Stimulated activated CD4-positive, alpha-beta T cell treated with anti-CD3 and anti-CD28 coated beads, Interleukin-15, amount 100 ng/mL, for 48 hours (primary cell): ENCODE measurements at places on chromosomes 16 and 17.

DNA sequence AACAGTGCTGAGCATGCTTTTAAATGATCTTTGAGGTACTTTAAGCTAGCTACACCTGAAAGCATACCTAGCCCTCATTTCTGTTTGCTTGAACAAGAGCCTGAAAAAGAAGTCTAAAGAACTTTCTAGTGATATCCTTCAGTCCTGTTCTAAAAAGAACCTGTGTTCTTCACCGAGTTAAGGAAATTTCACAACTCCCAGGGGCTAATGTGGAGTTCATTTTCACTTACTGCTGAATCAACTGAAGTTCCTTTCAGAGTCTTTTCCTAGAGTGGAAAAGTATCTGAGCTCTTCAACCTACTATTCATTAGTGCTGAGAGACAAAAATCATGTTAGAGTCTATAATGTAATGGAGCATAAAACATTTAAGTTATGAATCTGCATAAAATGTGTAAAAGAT is 66.9 kb downstream of the CHD9 start:
- DNase-seq, result no peak

DNA sequence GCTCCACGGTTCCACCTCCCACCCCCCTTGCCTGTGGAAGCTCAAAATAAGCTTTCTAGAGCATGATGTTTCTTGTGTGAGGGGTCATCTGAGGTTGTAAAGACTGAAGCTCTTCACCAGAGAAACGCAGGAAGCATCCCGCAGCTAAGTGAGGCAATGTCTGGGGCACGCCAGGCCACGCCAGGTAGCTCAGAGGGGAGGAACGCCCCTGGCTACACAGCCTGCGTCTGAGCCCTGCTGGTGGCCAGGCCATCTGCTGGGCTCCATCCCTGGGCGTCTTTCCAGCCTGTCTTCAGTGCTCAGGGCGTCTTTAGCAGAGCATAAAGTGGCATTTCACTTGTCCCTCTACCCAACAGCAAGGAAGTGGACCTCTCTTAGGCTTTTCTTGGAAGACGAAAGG is 15.2 kb downstream of the SOCS3 start:
- DNase-seq, result no peak

DNA sequence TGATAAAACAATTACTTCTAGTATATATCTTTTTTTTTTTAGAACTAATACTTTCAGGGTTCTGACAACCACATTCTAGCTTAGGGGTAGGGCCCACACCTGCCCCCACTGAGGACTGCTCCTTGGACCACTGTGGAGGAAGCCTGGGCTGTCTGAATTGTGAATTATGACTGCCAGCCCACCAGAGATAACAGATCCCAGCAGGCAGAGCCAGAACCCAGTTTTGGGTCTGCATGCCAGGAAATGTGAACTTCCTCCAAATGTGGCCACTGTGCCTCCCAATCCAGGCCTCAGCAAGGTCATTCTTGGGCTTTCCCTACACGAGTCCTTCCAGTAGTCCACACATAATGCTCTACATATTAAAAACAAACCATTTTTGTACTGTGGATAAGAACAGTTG is 15.9 kb downstream of the VEZF1 start:
- no peak for DNase-seq

DNA sequence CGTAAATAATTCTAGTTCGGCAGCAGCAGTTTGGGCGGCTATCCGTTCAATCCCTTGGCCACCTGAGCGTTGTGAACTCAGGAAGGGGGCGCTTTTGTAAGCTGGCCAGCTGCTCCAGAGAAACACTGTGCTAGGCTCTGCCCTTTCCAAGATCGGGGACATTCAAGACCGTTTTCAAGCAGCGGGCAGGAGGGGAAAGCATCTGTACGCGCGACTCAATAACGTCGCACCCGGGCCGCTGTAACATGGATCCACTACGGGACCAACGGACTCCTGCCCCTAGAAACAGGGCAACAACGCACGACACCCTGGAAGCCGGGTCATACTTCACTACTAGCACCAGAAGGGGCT is 463 bp downstream of the TOP2A start:
- no peak for DNase-seq

DNA sequence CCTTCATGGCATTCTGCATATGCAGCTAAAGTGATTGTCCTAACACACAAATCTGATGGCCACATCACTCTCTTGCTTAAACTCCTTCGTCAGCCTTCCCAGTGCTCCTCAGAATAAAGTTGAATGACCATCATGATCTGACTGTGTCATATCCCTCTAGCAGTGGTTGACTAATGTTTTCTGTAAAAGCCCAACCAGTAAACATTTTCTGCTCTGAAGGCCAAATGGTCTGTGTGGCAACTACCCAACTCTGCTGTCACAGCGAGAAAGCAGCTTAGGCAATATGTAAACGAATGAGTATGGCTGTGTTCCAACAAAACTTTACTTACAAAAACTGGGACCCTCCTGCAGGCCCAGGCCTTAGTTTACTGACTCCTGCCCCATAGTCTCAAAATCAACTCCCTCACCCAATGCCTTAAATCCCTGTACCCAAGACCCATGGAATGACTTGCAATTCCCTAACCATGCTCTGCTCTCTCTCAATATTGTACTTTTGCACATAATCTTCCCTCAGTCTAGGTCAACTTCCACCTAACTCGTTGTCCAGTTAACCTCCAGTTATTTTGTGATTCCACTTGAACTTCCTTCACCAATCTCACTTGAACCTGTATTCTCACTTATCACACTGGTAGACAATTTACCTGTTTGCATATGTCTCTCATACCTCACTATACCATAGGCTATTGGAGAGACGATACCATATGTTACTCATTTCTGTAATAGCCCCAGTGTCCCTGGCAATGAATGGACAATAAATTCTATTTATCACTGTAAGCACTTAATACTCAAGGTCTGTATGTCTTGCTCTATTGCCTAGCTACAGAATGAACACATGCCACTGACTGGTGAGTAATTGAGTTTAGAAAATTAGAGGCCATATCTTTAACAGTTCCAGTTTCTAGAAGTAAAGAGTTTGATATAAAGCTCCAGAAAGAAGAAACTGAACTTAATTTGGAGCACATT is 29.1 kb downstream of the TMEM100 start:
- no peak for DNase-seq

GRCh38 chr17:38428643-38429371 is 543 bp downstream of the ARHGAP23 start:
- DNase-seq, result no peak

DNA sequence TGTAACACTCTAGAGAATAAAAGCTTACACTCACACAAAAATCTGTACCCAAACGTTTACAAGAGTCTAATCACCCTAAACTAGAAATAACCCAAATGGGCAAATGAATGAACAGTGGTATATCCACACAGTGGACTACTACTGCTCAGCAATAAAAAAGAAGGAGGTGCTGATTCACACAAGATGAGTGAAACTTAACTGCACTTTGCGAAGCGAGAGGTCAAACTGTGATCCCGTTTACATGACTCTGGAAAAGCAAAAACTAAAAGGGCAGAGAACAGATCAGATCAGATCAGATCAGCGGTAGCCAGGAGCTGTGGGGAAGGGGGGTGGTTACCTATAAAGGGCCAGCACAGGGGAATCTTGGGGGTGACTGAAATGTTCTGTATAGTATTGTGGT is 113.4 kb downstream of the TRIM37 start:
- DNase-seq, result no peak

DNA sequence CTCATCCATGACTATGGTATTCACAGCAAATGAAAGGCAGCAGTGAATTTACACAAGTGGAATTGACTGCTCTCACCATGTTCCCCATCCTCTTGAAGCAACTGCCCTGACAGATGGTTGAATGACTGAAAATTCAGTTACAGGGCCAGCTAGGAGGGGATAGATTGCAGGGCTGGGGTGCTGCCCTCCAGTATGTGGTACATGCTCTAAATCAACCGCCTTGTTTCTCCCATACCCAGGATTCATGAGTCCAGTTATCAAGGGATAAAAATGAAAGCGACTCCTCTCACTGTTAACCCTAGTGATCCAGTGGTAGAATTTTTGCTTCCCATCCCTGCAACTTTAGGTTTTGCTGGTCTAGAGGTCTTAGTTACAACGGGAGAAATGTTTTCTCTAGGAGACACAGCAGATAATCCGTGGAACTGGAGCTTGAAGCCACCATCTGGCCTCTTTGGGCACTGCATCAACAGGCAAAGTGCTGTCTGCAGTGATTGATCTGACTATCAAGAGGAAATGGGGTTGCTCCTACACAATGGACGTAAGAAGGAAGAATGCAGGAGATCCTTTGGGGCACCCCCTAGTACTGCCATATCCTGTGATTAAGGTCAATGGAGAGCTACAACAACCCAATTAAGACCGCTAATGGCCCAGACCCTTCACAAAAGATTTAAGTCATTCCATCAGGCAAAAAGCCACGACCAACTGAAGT is 32.0 kb downstream of the SCPEP1 start:
- DNase-seq, result peak; percentile 12

GRCh38 chr17:31400481-31400950 is 9.0 kb downstream of the RAB11FIP4 start:
- no peak for DNase-seq

DNA sequence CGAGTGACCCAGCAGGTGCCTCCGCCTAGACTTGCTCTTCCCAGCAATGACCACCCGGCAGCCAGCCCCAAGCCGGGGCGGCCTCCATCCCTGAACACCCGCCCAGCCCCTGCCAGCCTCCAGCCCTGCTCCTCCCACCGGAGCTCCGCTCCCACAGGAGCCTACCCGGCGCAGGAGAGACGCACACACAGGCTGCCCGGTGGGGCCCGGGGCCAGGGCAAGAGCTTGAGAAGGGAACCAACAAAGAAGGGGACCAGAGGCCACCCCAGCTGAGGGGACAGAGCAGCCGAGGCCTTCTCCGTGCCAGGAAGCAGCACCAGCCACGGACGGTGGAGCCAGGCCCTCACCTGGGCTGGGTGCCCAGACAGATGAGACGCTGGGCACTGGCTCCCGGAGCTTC is 13.8 kb downstream of the PKD1 start:
- no peak for DNase-seq

- no peak for DNase-seq
Observed at GRCh38 chr16:80716564-80717139, 87.7 kb downstream of the CDYL2 start.

GRCh38 chr16:83781-84615 is 6.0 kb downstream of the MPG start:
- DNase-seq, result no peak

DNA sequence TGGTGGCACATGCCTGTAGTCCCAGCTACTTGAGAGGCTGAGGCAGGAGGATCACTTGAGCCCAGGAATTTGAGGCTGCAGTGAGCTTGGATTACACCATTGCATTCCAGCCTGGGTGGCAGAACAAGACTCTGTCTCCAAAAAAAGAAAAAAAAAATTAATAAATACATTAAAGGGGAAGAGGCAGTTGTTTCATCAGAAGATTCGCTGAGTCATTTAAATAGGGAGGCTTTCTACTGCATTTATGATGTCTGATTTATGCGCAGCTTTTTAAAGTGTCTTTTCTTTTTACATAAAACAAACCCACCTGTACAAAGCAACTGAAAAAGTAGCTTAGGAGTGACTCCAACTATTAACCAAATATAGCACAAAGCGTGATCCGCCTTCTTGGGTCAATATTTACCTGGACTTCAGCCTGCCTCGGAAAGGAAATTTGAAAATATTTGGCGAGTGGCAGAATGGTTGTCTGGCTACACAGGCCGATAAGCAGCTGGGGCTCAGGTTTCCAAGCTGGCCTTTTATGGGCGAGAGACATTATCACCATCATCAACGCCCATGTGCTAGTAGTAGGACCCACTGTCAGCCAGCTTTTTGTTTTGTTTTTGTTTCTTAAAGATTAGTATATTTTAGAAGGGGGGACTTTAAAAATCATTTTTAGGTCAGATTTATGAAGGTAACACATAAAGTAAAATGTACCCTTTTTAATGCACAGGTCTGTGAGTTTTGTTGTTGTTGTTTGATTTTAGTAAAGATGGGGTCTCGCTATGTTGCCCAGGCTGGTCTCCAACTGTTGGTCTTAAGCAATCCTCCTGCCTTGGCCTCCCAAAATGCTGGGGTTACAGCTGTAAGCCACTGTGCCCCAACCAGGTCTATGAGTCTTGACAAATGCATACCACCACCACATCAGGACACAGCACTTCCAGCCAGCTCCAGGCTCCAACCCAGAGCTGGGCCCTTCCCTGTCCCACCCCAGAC is 42.5 kb upstream of the RASD1 start:
- no peak for DNase-seq

DNA sequence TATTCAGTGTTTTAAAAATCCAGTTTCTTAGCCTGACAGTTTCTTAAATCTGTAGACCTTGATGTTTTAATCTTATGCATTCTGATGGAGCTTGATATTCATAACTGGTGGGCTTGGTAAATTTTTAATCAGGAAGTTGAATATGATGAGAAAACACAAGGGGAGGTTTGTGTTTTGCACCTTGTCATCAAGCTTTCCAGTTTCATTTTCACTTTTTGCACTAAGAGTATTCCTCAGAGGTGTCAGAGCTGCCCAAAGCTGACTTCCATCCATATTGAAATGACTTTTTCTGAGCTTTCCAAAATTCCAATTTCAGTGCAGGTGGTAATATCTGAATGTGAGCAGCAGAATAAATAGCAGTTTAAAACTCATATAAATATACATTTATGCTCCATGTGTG is 555.0 kb upstream of the RBFOX1 start:
- no peak for DNase-seq

DNA sequence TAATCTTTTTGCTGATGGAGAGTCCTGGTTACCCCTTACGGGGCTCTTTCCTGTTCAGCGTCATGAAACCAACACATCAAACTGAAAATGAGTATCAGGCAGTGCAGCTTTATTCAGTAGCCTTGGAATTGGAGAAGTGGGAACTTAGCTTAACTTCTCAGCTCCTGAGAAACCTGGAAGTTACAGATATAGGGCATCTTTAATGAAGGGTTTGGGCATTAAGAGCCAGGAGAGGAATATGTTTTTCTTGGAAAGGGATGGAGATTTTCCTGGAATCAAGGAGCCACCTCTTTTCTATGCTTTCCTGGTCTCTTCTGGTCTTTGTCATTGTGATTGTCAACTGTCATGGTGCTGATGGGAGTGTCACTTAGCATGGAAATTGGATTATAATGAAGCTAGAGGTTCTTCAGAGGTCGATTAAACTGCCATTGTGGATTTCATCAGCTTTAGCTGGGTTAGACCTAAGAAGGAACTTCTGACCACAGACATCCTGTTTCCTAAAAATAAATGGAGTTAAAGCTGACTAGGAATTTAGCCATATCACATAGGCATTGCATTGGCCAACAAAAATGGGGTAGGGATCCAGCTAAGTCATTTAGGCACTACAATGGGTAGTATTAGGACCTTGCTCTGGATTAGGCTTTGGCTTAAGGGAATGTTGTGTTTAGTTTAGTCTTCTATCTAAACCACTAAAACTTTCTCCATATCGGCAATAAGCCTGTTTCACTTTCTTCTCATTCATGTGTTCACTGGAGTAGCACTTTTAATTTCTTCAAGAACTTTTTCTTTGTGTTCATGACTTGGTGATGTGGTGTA is 186.4 kb downstream of the BCAS3 start:
- DNase-seq, result no peak

GRCh38 chr16:68361485-68361884 is 50.7 kb downstream of the PRMT7 start:
- no peak for DNase-seq
